ENCODE measurements at places on chromosomes 1 and 21. TPM values are rescaled to one million over a fixed set of nuclear protein-coding genes. Genes with fewer than 3 reads are reported as not detected.

HNRNPR gene
- polyA plus RNA-seq = 345 TPM

LCE1A gene
- not detected for polyA plus RNA-seq

TRABD2B gene
- polyA plus RNA-seq = 0.02 TPM

MTF2 gene
- 122 TPM for polyA plus RNA-seq

KRTAP6-1 gene
- polyA plus RNA-seq = not detected

ARHGAP30 gene
- polyA plus RNA-seq = not detected

RGSL1 gene
- not detected for polyA plus RNA-seq

MAD2L2 gene
- 182 TPM for polyA plus RNA-seq

LYST gene
- polyA plus RNA-seq = 31.5 TPM

NR0B2 gene
- not detected for polyA plus RNA-seq

FGR gene
- polyA plus RNA-seq = not detected

CFHR1 gene
- polyA plus RNA-seq = not detected

ZBTB8B gene
- 5.0 TPM for polyA plus RNA-seq

RNU1-2 gene
- not detected for polyA plus RNA-seq

S100A14 gene
- not detected for polyA plus RNA-seq

NOS1AP gene
- 5.3 TPM for polyA plus RNA-seq

GUCA2A gene
- polyA plus RNA-seq = not detected

TMEM81 gene
- polyA plus RNA-seq = 7.7 TPM

VWA5B1 gene
- polyA plus RNA-seq = 0.82 TPM

DYNLT4 gene
- polyA plus RNA-seq = not detected

FAM151A gene
- polyA plus RNA-seq = not detected

CASZ1 gene
- 0.14 TPM for polyA plus RNA-seq

UTS2 gene
- 2.4 TPM for polyA plus RNA-seq

C1QC gene
- polyA plus RNA-seq = not detected

TRIM17 gene
- polyA plus RNA-seq = 0.14 TPM

AIM2 gene
- polyA plus RNA-seq = 11.5 TPM

SLC6A9 gene
- 1.3 TPM for polyA plus RNA-seq

CHIA gene
- polyA plus RNA-seq = not detected
